ENCODE measurements at places on chromosomes 6 and 20.

DNA sequence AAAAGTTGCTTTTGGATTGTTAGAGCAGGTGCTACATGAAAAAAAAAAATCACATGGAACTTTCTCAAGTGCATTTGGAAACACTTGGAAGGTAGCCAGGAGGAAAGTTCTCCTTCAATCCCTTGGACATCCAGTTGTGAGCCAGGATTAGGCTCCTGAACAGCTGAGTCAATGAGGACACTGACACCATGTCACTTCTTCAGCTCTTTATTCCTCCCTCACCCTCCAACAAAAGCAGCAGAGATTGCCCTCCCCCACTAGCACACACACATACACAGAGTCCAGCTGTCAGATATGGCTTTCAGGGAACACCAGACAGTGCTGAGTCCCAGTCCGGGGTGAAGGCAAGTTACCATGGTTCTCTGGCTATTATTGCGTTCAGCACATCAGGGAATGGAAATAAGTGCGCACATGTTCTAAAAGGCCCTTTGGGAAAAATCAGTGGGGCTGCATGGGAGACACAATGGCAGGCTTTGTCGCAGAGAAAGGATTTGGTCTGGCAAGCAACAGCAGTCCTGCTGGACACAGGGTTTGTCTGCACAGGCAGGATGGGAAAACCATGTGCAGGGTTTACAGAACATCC, 124.7 kb upstream of the MARCKS start:
- no peak for DNase-seq

DNA sequence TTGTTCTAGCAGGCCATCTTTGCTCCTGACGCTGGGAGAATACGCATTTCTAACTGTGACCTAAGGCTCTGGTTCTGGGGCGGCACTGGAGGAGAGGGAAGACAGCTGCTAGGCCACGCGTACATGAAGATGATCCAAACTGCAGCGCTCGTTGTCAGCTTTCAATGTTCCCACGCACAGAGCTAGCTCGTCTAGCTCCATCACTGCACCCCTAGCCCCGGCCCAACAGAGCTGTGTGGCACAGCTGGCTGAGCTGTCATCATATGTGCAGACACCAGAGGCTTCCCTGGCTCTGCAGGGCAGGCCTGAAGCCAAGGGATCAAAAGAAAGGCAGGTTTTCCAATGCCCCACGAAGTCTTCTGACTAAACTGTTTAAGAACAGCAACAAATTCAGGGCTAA, 124.7 kb downstream of the IRF4 start:
- no peak for DNase-seq

GRCh38 chr6:117344444-117345291, 79.3 kb downstream of the VGLL2 start:
- DNase-seq, result no peak

GRCh38 chr20:44963325-44964215, 2.7 kb upstream of the STK4 start:
- DNase-seq, result no peak

- no peak for DNase-seq
Observed at GRCh38 chr6:35312807-35313206, 15.2 kb downstream of the DEF6 start.

All from non-pigmented ciliary epithelial cell (primary cell).